Hematopoietic multipotent progenitor cell (in vitro differentiated cells): ENCODE measurements at places on chromosomes 4 and X.
A peak's percentile ranks its signal among the peaks of the same experiment; 100 is the strongest.

DNA sequence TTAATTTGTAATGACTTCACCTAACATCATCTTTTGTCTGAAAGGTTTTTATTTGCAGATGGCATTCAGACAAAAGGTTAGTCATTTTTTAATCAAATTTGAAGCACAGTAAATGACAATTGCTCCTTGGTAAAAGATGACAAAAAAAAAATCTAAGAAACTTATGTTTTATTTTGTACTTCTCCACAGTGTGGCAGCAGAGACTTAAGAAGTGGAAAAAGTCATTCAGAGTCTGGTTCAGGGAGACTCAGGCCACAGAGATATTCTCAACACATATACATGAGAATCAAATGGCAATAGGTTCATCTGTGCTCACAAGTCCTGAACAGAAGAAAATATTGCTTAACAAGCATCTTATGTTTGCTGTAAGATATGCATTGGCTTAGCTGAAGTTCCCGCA lies 436.2 kb downstream of the KCNIP4 start:
- DNase-seq, result peak; percentile 65

DNA sequence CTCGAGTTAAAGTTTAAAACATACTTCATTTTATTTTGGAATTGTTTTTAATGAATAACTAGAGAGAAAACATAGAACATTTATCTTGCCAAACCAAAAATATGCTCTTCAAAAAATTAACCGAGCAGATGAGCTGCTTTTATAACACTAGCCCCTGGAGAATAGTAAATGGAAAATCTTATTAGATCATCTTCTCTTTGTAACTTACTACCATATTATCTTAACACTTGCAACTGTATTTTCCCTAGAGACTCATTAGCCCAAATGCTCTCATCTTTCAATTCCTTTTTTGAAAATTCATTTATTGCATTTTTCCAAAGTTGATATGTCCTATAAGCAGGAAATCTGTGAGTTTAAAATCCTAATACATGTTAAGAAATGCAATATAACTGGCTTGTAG lies 143.3 kb downstream of the CAMK2D start:
- no peak for DNase-seq

GRCh38 chr4:74037076-74037955 lies 1.2 kb downstream of the CXCL3 start:
- no peak for DNase-seq

GRCh38 chr4:122576261-122577188 lies 44.3 kb downstream of the IL21 start:
- peak; percentile 89 for DNase-seq

- DNase-seq, result no peak
Observed at GRCh38 chrX:103877571-103877970, 45.5 kb upstream of the RAB9B start.

GRCh38 chr4:147840838-147841738 lies 109.2 kb downstream of the ARHGAP10 start:
- DNase-seq, result no peak

- no peak for DNase-seq
Observed at GRCh38 chr4:152776352-152776751, 3.2 kb downstream of the TIGD4 start.

GRCh38 chr4:126396703-126397102 lies 1081.9 kb downstream of the FAT4 start:
- DNase-seq, result no peak

- DNase-seq, result no peak
Observed at GRCh38 chr4:108244606-108245005, 75.9 kb upstream of the LEF1 start.

DNA sequence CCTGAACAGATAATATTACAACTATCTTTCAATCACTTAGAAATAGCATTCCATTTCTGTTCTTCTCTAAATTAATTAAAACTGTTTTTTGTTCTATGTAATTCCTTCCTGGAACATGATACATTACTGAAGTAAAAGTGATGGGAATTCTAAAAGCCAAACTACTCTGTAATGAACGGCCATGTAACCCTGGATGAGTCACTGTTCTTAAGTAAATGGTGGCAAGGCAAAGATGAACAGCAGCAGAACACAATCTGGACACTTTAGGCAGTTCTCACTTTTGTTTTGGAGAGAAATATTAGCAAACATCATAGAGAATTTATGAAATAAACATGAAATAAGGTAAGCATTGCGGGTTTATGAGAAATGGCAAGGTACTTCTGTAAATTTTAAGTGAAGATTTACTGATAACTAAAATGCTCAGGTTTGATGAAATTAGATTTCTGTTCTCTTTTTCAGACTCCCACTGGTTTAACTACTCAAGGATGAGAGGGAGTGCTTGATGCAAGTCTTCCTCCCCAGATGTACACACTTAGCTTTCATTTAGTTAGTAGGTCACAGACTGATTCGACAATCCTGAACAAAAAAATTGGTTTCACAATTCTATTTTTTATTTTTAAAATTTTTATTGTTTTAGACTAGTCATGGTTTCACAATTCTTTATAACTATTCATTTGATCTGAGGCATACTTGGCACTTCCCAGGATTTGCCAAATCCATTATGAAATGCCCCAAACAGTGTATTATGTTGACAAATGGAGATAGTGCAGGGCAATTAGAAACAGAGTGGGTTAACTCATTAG lies 964 bp upstream of the GPR82 start:
- DNase-seq, result no peak

- DNase-seq, result no peak
Observed at GRCh38 chrX:73812256-73812655, 249.3 kb downstream of the CHIC1 start.

DNA sequence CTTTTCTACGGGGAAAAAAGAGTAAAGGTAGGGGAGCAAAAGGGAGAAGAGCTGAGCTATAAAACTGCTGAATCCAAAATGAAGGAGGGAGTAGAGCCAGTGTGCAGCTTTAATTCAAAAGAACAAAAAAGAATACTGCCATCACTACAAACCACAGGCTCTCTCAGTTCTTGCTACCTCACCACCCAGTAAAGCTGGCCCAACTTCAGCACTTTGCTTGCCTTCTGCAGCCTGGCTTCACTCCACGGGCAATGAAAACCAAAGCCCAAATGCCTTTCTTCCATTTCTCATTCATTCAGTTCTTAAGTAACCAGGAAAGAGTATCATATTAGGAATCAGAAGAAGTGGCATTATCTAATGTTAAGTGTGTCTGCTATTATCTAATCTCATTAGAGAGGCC lies 376.8 kb downstream of the BCOR start:
- no peak for DNase-seq

DNA sequence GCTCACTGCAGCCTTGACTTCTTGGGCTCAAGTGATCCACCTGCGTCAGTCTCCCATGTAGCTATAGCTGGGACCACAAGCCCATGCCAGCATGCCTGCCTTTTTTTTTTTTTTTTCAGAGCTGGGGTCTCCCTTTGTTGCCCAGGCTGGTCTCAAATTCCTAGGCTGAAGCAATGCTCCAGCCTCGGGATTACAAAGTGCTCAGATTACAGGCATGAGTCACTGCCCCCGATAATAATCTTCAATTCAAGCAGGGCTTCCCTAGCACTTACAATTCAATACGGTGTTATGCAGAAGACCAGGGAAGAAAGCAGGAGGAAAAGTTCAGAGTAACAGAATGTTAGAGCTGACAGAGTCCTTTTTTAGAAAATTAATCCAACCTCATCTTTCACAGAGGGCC lies 26.1 kb downstream of the OTOP1 start:
- no peak for DNase-seq

DNA sequence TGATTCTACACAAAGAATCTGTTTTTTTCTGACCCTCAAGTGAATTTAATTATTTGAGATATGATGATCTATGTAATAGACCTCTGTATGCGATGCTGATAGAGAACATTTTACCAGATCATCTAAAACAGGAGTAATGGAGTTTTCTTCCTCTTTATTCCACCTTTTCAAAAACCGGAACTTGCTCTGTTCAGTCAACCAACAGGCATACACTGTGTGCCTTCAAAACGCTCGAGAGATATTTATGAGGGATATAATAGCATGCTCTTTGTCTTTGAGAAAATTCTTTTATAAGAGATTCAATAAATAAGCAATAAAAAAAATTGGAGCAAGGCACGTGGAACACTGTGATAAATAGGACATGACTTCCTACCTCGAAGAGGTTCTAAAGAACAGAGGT lies 2.0 kb downstream of the NYX start:
- no peak for DNase-seq

GRCh38 chr4:88606832-88607231 lies 14.6 kb downstream of the HERC3 start:
- no peak for DNase-seq

DNA sequence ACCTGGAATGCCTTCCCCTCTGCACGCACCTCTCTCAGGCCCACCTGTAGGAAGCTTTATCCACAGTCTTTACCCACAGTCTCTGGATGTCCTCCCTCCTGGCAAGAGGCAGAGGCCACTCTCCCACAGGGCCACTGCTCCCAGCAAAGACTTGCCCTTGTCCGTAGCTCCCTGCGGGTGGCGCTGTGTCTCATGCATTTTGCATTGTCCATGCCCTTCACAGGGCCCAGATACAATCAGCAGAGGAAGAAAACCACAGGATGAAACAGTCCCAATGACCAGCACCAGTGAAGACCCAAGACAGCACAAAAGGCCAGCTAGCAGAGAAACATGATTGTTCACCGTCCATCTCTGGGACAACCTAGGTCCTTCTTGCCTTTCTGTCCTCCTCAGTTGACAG lies 2.1 kb upstream of the NSG1 start:
- no peak for DNase-seq

DNA sequence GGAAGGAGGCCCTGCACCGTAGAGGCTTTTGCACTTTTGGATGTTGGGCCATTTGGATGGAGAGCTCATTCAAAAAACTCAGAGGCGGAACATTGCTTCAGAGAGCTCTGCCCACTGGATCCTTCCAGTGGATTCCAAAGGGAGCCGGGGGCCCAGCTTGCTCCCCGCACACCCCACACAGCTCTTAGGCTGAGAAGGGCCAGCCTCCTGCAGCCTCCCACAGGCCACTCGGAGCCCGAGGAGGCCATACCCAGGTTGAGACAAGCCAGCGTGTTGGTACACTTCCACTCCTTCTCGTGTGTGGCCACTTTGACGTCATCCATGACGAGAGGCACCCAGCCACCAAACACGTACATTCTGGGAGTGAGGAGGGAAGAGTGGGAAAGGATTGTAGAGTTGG lies 10.3 kb downstream of the HCFC1 start:
- DNase-seq, result no peak

- no peak for DNase-seq
Observed at GRCh38 chrX:110125446-110126162, 122.7 kb downstream of the TMEM164 start.
